ENCODE measurements at places on chromosomes 4 and X. TPM values are rescaled to one million over a fixed set of nuclear protein-coding genes. Genes with fewer than 3 reads are reported as not detected.

Gene TLR7
- total RNA-seq, result 0.73 TPM

- DNase-seq, result no peak
Observed at GRCh38 chr4:139884438-139884837, 218.8 kb downstream of the MGST2 start.

DNA sequence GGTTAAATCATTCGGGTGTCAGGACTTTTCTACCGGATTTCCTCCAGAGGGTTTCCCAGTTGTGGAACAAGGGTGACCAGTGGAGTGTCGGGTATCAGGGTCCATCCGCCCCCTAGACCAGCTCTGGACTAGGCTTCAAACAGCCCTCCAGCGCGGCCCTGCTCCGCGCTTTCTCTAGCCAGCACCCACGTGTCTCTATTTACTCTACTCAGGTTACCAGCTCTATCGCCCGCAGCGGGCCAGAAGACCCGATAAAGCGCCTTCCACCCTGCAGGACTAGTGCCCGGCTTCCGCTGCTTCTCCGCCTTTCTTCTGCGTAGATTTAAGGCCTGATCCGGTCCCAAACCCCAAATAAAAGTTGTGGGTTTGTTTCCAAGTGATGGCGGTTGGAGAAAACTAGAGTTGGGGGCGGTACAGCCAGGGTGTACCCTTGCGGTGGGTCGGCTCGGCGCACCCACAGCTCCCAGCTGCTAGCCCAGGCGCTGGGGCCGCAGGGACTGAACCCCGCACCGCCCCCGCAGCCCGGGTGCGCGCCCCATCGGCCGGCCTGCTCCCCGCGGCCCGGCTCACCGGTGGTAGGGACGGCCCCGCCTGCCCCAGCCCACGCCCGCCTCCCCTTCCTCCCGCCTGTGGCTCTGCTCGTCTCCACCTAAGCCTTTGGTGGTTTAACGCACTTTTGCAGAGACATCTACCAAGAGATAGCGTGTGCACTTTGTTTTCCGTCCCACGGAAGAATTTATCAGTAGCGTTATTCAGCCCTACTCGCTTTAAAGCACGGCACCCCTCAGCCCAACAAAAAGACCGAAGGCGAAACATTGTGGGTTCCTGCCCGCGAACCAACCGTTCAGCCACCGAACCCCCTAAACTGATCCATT lies 2.1 kb downstream of the LEF1 start:
- DNase-seq, result no peak

Gene HTRA3
- total RNA-seq, result 26.4 TPM

DNA sequence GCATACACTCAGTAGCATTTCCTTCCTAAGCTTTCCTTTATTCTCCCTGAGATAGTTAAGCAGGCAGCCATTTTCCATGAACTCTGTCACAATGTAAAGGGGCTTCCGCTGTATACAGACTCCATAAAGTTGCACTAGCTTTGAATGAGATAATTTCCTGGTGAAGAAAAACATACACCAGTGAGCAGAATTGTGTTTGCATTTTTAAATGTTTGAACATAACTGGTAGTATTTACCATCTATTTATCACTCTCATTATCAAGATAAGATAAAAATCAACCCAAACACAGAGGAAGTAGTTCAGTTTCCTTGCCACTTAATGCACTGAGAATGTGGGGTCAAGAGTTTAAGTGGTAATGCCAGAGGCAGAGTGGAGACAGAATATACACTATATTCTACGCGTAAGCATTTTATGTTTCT lies 54.1 kb downstream of the TXK start:
- no peak for DNase-seq

Gene TMEM156
- total RNA-seq, result not detected

DNA sequence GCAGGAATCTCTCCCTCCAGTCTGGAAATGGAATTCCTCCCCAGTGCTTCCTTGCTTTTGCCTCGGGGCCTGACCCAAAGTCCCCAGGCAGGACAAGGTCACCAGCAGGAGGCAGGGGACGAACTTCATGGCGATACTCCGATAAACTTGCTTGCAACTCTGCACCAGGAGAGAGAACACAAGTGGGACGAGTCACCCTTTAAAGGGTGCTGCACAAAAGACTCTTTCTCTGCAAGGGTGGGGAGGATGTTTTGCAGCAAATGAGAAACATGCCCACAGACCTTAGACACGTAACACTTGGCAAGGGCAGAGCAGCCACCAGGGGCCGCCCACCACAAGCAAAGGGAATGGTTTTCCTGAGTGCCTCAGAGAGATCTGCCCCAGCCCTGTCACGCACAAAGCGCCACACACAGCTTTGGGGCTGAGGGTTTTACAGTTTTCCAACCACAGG lies at the start of gene FGFBP2:
Gene FGFBP2 (minus strand): TSS at position 175 of the 451 bp plus-strand sequence. CDS start 46 bp downstream, at position 129.
- DNase-seq, result peak; percentile 19

GRCh38 chr4:179843370-179843769 lies 2399.8 kb upstream of the TENM3 start:
- no peak for DNase-seq

All from psoas muscle (tissue), 8 donors.